Activated naive CD4-positive, alpha-beta T cell treated with anti-CD3 and anti-CD28 coated beads, Interleukin-2, amount 10 ng/mL, durations not matched to agents 7 days and 5 days (primary cell): ENCODE measurements at places on chromosomes 6 and 20.

- no peak for DNase-seq
Measured at GRCh38 chr6:121344539-121344938, 10.3 kb upstream of the TBC1D32 start.

DNA sequence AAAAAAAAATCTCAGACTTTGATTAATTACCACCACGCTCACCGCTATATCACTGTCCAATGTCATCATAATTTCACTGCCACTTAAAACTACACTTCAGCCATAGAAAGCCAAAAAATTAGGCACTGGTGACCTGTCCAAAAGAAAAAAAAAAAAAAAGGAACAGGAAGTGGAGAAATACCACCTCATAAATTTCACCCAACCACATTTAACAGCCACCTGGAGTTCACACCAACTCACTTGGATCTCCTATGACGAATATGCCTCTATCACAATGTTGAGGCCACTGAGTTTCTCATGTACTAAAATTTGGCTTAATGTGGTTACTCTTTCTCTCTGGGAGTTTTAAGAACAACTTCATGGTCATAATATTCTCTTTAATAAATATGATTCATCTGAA, 237.5 kb upstream of the RSPO3 start:
- DNase-seq, result no peak

- no peak for DNase-seq
Measured at GRCh38 chr20:36219671-36220220, 16.5 kb upstream of the AAR2 start.

- no peak for DNase-seq
Measured at GRCh38 chr20:56592817-56593216, 36.3 kb upstream of the TFAP2C start.

- DNase-seq, result no peak
Measured at GRCh38 chr6:45718871-45719270, 296.8 kb downstream of the CLIC5 start.

DNA sequence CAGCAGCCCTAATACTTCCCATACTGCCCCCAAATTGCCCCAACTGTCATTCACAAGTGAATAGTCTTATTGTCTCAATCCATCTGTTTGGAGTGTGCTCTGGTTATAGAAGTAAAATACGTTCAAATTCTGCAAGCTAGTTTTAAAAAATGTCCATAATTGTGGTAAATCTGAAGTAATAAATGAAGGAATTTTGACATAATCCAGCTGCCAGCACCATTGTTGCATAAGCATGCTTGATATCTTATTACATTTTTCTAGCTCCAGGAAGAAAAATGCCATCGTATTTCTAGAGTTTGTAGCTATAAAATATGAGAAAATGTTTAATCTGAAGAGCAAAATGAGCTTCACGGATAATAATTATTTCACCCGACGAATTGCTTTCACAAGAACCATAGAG, 664.7 kb downstream of the RFPL4B start:
- no peak for DNase-seq

DNA sequence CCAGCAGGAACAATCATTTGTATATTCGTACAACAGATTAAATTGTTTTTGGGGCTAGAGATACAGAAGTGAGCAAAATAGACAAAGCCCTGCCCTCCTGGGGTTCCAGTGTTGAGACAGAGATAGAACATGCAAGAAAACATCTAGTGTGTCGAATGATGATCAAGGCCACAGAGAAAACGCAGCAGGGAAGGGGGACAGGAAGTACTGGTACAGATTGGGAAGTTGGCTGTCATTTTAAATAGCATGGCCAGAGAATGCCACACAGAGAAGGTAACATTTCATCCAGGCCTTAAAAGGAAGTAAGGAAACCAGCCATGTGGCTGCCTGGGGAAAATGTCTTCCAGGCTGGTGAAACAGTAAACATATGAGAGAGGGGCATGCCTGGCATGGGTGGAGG, 202.6 kb upstream of the MYLIP start:
- no peak for DNase-seq

GRCh38 chr6:70183538-70183937, 119.3 kb downstream of the COL9A1 start:
- DNase-seq, result no peak

GRCh38 chr20:19275630-19276071, 63.2 kb downstream of the SLC24A3 start:
- no peak for DNase-seq

- DNase-seq, result peak; percentile 32
Measured at GRCh38 chr6:131062241-131063027, 611 bp downstream of the EPB41L2 start.

- DNase-seq, result no peak
Measured at GRCh38 chr20:8150591-8150990, 18.5 kb downstream of the PLCB1 start.

- no peak for DNase-seq
Measured at GRCh38 chr6:168385037-168385759, 55.8 kb upstream of the SMOC2 start.

- DNase-seq, result no peak
Measured at GRCh38 chr6:97626671-97627441, 343.8 kb upstream of the MMS22L start.

DNA sequence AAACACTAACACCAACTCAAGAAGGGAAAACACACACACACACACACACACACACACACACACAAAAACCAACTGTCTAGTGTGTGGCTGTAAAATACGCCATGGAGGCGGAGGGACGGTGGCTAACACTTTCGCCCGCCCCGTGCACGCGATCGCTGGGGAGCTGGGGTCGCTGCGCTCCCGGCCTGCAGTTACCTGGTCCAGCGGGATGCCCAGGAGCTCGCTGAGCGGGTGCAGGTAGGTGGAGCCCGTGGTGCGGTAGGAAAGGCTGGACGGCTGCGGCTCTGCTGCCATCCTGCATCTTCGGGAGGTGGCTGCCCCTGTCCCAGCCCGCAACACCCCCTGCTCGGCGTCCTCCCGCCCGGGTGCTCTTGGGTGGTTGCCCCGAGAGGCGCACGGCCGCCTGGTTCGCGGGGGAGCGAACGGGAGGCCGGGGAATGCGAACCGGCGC, 303 bp downstream of the MBOAT1 start:
- peak; percentile 58 for DNase-seq

DNA sequence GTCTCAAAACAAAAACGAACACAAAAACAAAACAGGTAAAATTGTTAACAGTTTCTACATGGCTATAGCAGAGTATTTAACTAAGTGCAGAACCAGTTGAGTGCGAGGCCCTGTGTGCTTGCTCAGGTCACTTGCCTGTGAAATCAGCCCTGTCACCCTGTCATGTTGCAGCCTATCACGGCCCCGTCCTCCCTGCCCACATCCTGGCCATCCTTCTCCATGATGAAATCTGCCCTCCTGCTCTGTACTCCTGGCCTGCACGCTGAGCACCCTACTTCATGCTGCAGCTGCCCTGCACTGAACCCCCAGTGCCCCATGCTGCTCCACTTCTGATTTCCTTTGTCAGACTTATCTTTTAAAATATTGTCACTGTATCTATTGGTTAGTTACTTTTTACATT, 62.4 kb downstream of the DTD1 start:
- no peak for DNase-seq

- DNase-seq, result no peak
Measured at GRCh38 chr20:63538204-63539091, 1.3 kb upstream of the PTK6 start.

GRCh38 chr20:36624068-36624943, 18.7 kb downstream of the RAB5IF start:
- DNase-seq, result no peak

DNA sequence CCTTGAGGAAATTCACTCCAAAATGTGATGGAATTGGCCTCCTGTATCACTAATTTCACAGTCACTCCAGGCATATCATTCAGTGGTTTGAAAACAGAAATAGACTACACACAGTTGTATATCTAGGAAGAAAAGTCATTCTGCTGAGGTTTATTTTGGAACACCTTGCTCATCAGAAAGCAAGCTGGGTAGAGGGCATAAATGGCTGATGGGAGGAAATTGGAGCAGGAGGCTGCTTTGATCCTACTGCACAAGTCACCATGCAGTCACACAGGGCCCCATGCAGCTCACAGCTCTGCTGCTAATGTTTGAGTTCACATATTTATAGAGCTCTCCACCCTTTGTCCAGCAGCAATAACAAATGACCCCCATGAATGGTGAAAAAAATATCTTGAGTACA, 12.3 kb downstream of the NHLRC1 start:
- DNase-seq, result no peak

GRCh38 chr6:81093051-81093450, 659.4 kb downstream of the TENT5A start:
- DNase-seq, result no peak

- DNase-seq, result no peak
Measured at GRCh38 chr6:168150551-168151320, 71.7 kb upstream of the FRMD1 start.

DNA sequence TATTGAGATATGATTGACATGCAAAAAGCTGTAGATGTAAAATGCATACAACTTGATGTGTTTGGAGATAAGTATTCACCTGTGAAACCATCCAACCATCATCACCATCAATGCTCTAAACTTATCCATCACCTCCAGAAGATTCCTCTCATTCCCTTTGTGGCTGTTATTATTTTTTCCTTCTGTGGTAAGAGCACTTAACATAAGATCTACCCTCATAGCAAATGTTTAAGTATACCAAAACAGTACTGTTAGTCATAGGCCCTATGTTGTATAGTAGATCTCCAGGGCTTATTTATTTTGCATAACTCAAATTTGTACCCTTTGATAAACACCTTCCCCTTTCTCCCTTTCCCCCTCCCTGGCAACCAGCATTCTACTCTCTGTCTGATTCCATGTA, 31.2 kb upstream of the CCN6 start:
- no peak for DNase-seq

- DNase-seq, result no peak
Measured at GRCh38 chr6:167744681-167745669, 81.7 kb upstream of the AFDN start.

- DNase-seq, result peak; percentile 73
Measured at GRCh38 chr6:34154668-34155447, 9.0 kb upstream of the GRM4 start.

- DNase-seq, result no peak
Measured at GRCh38 chr6:130207979-130208649, 14.6 kb downstream of the SAMD3 start.

- no peak for DNase-seq
Measured at GRCh38 chr20:37941332-37941731, 38.4 kb downstream of the VSTM2L start.

GRCh38 chr6:3766214-3766613, 14.7 kb upstream of the PXDC1 start:
- no peak for DNase-seq

DNA sequence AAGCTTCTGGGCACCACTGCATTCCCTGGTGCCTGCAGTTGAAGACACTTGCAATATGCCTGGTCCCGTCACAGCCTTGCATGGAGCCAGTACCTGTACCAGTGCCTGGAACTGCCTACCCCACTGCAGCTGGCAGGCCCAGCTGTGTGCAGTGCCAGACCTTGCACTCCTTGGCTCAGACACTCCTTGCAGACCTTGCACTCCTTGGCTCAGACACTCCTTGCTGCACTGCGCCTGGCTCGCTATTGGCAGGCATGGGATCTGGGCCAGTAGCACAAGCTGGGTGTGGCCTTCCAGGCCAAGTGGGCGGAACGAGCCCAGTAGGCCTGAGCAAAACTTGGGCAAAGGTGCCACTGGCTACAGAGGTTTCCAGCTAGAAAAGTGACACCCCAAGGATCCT, 1189.1 kb downstream of the GRIK2 start:
- DNase-seq, result no peak

DNA sequence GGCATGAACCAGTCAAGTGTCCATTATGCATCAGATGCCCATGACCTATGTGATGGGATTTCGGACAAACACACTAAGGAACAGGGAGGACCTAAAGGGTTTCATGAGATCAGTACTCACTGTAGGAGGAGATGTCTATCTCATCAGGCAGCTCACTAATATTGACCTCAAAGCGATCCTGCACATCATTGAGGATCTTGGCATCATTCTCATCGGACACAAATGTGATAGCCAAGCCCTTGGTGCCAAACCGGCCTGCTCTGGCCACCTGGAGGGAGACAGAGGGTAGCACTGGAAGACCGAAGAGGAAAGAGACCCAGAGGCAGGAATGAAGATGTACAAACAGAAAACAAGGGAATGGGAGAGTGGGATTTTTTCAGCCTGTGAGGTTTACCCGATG, 1.9 kb downstream of the MCCD1 start:
- no peak for DNase-seq

GRCh38 chr6:30759575-30760239, 15.4 kb upstream of the IER3 start:
- no peak for DNase-seq

DNA sequence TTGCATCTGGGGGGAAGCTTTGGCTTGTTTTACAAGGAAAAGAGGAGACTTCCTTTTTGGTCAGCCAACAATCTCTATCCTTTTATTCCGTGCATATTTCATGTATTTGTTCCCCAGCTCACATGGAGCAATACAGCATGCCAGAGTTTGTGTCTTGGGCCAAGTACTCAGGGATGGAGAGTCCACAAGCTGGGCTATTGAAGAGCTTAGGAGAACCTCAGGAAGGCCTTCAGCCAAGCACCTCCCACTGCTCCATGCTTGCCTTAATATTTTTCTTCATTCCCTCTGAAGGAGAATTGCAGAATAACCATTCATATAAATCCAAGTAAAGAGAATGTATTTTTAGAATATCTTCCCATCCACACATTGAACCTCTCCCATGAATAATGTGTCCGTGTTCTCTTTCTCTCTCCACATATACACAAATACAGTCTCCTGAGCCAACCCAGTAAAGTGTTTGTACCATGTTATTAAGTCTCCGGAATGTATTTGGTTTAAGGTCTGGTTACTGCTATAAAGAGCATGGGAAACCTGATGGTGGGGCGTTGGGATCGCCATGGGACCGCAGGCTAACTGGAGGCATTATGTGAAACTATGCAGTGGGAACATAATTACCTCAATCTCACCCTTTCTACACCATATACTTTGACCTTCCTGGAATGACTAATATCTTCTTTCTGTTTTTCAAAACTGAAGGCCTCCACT, 3.0 kb downstream of the LAMA4 start:
- no peak for DNase-seq

DNA sequence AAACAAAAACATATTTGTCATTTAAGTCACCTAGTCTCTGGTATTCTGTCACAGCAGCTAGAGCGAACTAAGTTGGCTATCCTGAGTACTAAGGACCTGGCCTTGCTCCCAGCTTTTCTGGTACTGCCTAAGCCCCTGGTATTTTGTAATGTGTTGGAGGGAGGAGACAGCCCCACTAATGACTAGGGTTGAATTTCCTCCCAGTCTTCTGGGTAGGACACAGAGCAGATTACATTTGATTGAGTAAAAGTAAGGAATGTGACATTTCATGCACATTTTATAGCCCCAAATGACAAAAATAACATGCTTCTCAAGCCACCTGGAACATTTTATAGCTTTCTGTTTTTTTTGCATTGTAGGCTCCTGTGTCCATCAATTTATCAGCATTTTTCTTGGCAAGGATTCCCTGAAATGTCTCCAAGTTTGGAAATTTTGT, 47.9 kb upstream of the DDR1 start:
- no peak for DNase-seq

GRCh38 chr6:55794136-55794812, 81.1 kb downstream of the BMP5 start:
- no peak for DNase-seq

GRCh38 chr20:59071216-59071615, 28.6 kb upstream of the PRELID3B start:
- no peak for DNase-seq
